ENCODE measurements at places on chromosomes 4 and X.

- no peak for DNase-seq
Measured at GRCh38 chrX:91414713-91415112, 19.9 kb upstream of the PABPC5 start.

- no peak for DNase-seq
Measured at GRCh38 chr4:72112514-72113156, 80.8 kb downstream of the NPFFR2 start.

GRCh38 chrX:147498796-147499195 lies 412.9 kb upstream of the FMR1 start:
- no peak for DNase-seq

GRCh38 chr4:39320381-39321115 lies 45.6 kb downstream of the RFC1 start:
- DNase-seq: no peak

DNA sequence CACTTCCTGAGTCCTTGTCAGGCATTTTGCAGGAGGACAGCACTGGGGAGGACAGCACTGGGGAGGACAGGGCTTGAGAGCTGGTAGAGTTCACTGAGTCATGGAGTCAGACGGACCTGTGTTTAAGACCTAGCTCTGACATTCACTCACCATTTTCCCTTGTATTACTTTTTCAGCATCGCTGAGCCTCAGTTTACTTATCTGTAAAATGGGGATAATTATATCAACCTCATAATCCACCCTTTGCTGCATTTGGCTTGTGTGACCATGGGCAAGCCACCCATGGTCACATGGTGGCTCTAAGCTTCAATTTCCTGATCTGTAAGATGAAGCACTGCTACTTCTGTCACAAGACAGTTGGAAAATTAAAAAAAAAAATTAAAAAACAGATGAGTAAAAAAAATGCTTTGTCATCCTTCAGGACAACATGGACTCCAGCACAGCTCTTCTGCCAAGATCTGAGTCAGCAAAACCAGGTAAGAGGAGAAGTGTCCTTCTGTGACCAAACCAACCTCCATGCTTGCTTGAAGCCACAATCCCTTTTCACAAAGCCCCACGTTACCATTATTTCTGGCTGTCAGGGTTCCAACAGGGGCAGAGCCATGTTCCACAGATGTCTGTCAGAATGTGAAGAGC lies 275.5 kb downstream of the RAB28 start:
- DNase-seq: no peak

GRCh38 chr4:25085671-25086070 lies 54.9 kb upstream of the LGI2 start:
- DNase-seq: no peak
